ENCODE measurements at places on chromosomes 7 and 10. TPM values are rescaled to one million over a fixed set of nuclear protein-coding genes. Genes with fewer than 3 reads are reported as not detected.

DNA sequence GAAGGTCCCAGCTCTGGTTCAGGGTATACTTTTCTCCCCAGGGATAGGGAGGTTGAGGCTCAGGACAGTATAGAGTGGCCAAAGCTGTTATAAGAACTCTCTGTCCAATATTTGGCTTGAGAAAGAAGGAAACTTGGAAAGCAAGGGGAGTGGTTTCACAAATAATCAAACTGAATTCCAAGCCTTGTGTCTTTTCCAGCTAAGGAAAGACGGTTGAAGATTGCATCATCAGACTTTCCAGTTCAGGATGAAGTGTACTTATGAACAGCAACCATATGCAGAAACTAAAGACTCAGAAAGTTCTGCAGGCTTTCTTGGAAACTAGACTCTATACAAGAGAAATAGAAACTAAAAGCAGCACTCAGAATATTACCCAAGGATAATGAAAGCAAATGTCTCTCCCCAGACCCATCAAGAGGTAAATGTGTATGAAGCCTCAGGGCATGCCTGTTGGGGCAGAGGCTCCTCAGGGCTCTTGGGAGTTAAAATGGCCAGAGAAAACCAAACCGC is 46.4 kb downstream of the RAMP3 start:
- no peak overlapping the region for H3K27ac ChIP-seq
- peaks cover 3% of the 10 kb centered on the region for H3K27me3 ChIP-seq
- H3K4me1 ChIP-seq, result peaks cover 11% of the 10 kb centered on the region
- no peak for DNase-seq

Gene UPK3B
- 7.5 TPM for polyA plus RNA-seq

GRCh38 chr7:120353171-120353570 is 80.2 kb downstream of the KCND2 start:
- H3K27ac ChIP-seq, result no peak overlapping the region
- H3K4me1 ChIP-seq, result no peaks in the 10 kb centered on the region
- DNase-seq, result no peak
- no peak overlapping the region for H3K4me3 ChIP-seq

- no peaks in the 10 kb centered on the region for H3K36me3 ChIP-seq
- no peak for DNase-seq
- no peaks in the 10 kb centered on the region for H3K27me3 ChIP-seq
- H3K4me3 ChIP-seq, result no peak overlapping the region
- no peak overlapping the region for H3K27ac ChIP-seq
- H3K4me1 ChIP-seq, result peaks cover 14% of the 10 kb centered on the region
These were observed 47.0 kb downstream of the PDGFA start for GRCh38 chr7:472640-472957.

DNA sequence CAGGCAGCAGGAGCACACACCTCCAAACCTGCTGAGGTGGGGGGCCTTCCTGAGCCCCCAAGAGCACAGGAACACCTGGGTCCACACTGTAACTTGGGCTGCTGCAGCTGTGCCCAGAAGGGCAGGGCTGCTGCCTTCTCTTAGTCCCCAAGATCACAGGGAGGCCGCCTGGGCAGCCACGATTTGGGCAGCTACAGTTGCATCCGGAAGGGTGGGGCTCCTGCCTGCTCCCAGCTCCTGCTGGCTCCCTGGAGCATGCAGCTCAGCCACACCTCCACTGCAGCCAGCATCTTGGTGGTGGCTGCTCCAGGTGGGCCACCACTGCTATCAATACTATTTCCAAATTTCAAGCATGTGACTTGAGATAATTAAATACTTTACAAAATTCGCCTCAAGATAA is 38.5 kb upstream of the AGMO start:
- no peaks in the 10 kb centered on the region for H3K36me3 ChIP-seq
- H3K4me3 ChIP-seq, result no peak overlapping the region
- H3K4me1 ChIP-seq, result no peaks in the 10 kb centered on the region
- no peaks in the 10 kb centered on the region for H3K27me3 ChIP-seq

DNA sequence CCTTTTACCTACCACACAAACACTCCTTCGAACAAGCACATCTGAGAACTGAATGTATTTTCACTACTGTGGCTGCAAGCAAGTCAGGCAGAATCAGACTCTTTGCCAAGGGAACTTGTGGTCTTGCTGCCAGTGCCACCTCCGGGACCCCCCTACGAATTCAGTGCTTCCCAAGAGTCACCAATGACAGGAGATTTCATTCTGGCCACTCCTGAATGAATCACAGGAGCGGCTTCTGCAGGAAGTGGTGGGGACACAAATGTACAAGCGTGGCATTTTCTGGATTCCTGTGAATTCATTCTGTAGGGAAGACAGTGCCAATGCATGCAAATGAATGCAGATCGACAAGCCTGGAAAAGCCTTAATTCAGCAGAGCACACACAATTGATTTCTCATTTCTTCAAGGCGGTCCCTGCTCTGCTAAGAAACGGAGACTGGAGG is 161.2 kb downstream of the CAMK1D start:
- no peaks in the 10 kb centered on the region for H3K4me1 ChIP-seq
- no peak overlapping the region for H3K27ac ChIP-seq
- no peaks in the 10 kb centered on the region for H3K27me3 ChIP-seq
- H3K36me3 ChIP-seq, result no peaks in the 10 kb centered on the region
